Right ventricle myocardium superior (tissue), 1 donor: ENCODE measurements at places on chromosomes 4 and X. TPM values are rescaled to one million over a fixed set of nuclear protein-coding genes. Genes with fewer than 3 reads are reported as not detected.

The PAGE2B gene
- not detected for total RNA-seq

The WNK3 gene
- 0.89 TPM for total RNA-seq

The PWWP3B gene
- total RNA-seq, result 9.2 TPM

The NAP1L2 gene
- total RNA-seq, result 5.4 TPM

The METTL14 gene
- 24.8 TPM for total RNA-seq

The SPINK2 gene
- 1.6 TPM for total RNA-seq

The RGN gene
- 17.7 TPM for total RNA-seq

The CENPVL2 gene
- total RNA-seq, result not detected

The ANAPC10 gene
- total RNA-seq, result 12.1 TPM

The DCAF4L1 gene
- total RNA-seq, result 0.19 TPM

The KLHL13 gene
- total RNA-seq, result 5.7 TPM

The UNC5C gene
- total RNA-seq, result 2.0 TPM

The PCYT1B gene
- not detected for total RNA-seq

The XIAP gene
- 28.9 TPM for total RNA-seq

The TRO gene
- total RNA-seq, result 1.6 TPM

The PASD1 gene
- total RNA-seq, result not detected

The PCDH18 gene
- total RNA-seq, result 5.0 TPM

The MAGEC2 gene
- total RNA-seq, result not detected

The EIF1AX gene
- 58.3 TPM for total RNA-seq

The IBSP gene
- not detected for total RNA-seq

The COX7B2 gene
- total RNA-seq, result not detected

The AIFM1 gene
- 142 TPM for total RNA-seq

The LDB2 gene
- total RNA-seq, result 18.5 TPM

The P2RY4 gene
- not detected for total RNA-seq

The MID1IP1 gene
- total RNA-seq, result 57.4 TPM

The H2BW2 gene
- not detected for total RNA-seq

The GRIA3 gene
- total RNA-seq, result 0.54 TPM

The UGT2B11 gene
- total RNA-seq, result not detected

The EBP gene
- 47.2 TPM for total RNA-seq

The LRCH2 gene
- total RNA-seq, result 1.0 TPM

The ARHGEF9 gene
- total RNA-seq, result 34.7 TPM

The EVC gene
- total RNA-seq, result 5.3 TPM

The DCAF12L2 gene
- total RNA-seq, result not detected

The PRKG2 gene
- 0.05 TPM for total RNA-seq

The CBR4 gene
- 23.5 TPM for total RNA-seq

The SCARB2 gene
- total RNA-seq, result 96.3 TPM

The SPRY1 gene
- total RNA-seq, result 37.3 TPM

The XAGE1A gene
- not detected for total RNA-seq

The HHIP gene
- not detected for total RNA-seq

The RENBP gene
- 11.1 TPM for total RNA-seq

The CENPVL1 gene
- not detected for total RNA-seq

The MAGEE1 gene
- total RNA-seq, result 2.5 TPM

The SMIM10 gene
- 4.6 TPM for total RNA-seq

The NDUFA1 gene
- total RNA-seq, result 715 TPM

The ERAS gene
- not detected for total RNA-seq

The VSIG4 gene
- total RNA-seq, result 56.6 TPM

The UGT2B17 gene
- total RNA-seq, result not detected

The ADGRL3 gene
- total RNA-seq, result 3.0 TPM

The MSX1 gene
- total RNA-seq, result 3.9 TPM

The NDST3 gene
- not detected for total RNA-seq

The RBMXL3 gene
- not detected for total RNA-seq

The SH3D19 gene
- total RNA-seq, result 96.7 TPM

The CSN1S1 gene
- total RNA-seq, result not detected

The LRPAP1 gene
- 280 TPM for total RNA-seq
